ENCODE measurements at places on chromosomes 13 and 19. TPM values are rescaled to one million over a fixed set of nuclear protein-coding genes. Genes with fewer than 3 reads are reported as not detected.

DNA sequence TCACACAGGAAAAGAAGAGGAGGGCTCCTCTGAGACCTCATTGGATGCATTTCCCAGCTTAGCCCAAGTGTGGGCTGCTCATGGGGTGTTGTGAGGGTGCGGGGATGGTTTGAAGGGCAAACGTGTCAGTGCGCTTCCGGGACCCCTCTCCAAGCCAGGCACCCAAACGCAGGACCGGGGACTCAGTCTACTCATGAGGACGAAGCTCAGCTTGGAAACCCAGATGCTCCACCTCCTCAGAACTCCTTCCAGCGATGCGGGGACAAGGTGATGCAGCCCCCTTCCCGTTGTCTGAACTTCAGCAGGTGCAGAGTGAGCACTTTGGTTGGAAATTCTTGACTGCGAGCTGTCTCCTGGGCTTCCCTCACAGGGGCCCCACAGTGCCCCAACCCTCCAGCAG lies 33.1 kb upstream of the MTIF3 start:
- no peak for DNase-seq

GRCh38 chr19:17235300-17235970 lies 9.4 kb downstream of the OCEL1 start:
- DNase-seq = no peak

- DNase-seq = no peak
Measured at GRCh38 chr13:99124794-99125316, 75.8 kb upstream of the UBAC2 start.

DNA sequence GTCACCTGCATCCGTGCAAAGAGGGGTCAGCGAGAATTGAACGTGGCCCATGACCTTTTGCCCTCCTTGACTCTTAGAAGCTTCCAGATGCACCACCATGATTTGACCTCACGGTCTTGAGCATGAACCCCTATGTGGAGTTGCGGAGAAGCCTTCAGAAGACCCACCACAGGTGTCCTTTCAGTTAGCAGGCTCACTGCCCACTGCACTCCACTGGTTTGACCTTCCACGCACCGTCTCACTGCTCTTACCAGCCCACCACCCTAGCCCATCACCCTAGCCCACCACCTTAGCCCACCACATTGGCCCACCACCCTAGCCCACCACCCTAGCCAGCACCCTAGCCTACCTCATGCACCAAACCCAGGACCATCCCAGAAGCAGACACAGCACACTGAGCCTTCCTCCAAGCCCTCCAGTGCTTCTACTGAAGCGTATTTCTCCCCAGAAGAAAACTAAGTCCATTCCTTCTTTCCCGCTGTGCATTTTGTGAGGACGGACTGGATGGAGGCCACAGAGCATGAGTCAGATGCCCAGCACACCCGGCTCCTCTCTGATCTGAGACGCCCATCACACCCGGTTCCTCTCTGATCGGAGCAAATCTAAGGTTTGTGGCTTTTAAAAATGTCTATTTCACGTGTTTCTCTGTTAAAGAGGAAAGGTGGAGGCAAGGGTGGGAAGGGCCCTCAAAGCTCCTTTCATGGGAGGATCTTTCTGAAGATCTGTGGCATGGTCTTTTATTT lies 45.8 kb downstream of the SOX1 start:
- DNase-seq = no peak

DNA sequence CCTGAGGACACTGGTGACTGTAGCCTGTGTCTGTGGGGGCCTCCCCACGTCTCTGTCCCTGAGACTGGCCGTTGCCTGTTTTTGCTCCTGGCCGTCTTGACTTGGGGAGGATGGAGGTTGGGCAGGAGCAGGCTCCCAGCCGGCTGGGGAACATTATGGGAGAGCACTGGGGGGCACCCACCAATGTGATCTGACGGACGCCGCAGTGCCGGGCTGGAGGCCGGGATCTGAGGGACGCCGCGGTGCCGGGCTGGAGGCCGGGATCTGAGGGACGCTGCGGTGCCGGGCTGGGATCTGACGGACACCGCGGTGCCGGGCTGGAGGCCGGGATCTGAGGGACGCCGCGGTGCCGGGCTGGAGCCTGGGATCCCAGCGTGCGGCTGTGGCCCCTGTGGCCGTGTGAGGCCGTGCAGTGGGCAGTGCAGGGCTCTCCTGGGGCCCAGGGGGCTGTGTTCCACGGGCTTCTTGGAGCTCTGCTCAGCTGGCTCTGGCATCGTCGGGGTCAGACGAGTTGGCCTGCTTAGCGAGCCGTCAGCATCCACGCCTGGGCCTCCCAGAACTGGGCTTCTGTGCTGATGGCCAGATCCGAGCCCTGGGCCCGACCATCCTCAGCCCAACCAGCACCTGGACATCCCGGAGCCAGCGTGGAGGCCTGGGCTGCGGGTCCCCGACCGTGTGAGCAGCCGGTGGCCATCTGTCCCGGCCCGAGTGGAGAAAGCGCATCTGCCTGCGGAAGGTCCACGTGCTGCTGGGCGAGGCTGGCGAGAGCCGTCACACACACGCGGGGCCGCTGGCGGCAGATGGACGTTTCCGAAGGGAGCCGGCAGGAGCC lies 45.8 kb downstream of the GAS6 start:
- no peak for DNase-seq

The ZNF583 gene
- polyA plus RNA-seq = 6.0 TPM

GRCh38 chr13:112744168-112745021 lies 54.6 kb downstream of the ATP11A start:
- DNase-seq = no peak

DNA sequence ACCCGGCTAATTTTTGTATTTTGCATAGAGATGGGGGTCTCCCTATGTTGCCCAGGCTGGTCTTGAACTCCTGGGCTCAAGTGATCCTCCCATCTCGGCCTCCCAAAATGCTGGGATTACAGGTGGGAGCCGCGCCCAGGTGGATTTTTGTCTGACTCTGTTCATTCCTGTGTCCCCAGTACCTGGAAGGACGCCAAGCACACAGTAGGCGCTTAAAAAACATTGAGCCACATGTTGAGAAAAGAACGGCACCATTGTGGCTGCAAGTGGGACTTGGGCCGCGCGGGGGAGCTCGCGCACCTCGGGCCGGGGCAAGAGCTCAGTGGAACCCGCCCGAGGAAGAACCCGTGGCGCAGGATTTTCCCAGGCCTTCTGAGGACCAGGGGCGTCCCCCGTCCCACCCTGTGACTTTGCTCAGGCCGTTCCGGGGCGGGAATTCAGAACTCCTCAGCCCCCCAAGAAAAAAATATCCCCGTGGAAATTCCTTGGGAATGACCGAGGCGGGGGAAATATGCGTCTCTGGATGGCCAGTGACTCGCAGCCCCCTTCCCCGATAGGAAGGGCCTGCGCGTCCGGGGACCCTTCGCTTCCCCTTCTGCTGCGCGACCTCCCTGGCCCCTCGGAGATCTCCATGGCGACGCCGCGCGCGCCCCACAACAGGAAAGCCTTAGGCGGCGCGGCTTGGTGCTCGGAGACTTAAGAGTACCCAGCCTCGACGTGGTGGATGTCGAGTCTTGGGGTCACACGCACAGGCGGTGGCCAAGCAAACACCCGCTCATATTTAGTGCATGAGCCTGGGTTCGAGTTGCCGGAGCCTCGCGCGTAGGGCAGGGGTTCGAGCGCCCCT lies 1.4 kb upstream of the ICAM1 start:
- DNase-seq = peak; percentile 77

- no peak for DNase-seq
Measured at GRCh38 chr19:18282021-18282787, 782 bp upstream of the JUND start.

The SOHLH2 gene
- polyA plus RNA-seq = 0.99 TPM

The LACC1 gene
- polyA plus RNA-seq = 12.6 TPM

The NKPD1 gene
- polyA plus RNA-seq = 0.15 TPM

The LGALS4 gene
- 680 TPM for polyA plus RNA-seq

- DNase-seq = peak; percentile 24
Measured at GRCh38 chr13:103104340-103104739, 38.1 kb upstream of the SLC10A2 start.

- no peak for DNase-seq
Measured at GRCh38 chr19:10201176-10201575, 6.4 kb upstream of the DNMT1 start.

The ATP8A2 gene
- polyA plus RNA-seq = 2.3 TPM

GRCh38 chr19:46144756-46145155 lies 3.3 kb upstream of the IGFL2 start:
- DNase-seq = peak; percentile 29
